ENCODE measurements at places on chromosomes 13 and 19.

DNA sequence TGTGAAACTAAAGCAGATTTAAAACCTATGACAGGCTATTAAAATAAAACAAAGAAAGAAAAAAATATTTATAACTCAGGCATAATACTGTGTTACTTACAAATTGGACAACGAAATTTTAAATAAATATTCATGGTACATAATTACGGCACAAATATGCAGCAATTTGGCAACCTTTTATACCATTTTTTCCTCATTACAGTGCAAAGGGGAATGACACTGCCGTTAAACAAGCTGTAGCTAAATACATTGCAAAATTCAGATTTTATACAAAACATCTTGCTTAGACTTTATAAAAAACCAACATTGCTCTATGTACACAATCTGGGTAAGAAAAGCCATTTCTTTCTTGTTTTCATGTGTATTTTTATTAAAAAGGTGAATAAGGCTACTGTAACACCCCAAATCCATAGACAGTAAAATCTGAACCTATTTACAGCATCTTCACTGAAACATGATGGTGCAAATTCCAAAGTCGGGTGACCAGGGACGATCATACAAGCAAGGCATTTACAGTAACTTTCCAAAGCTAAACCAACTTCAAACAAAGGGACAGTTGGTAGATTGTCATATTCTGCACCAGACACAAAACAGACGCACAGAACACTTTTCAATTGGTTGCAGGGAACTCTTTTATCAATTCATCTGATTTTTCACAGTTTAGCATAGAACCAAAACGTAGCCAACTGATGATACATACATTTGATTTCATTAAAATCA lies 45.5 kb downstream of the EFNB2 start:
- DNase-seq: no peak

- DNase-seq: no peak
Measured at GRCh38 chr19:18856385-18857126, 24.8 kb downstream of the UPF1 start.

DNA sequence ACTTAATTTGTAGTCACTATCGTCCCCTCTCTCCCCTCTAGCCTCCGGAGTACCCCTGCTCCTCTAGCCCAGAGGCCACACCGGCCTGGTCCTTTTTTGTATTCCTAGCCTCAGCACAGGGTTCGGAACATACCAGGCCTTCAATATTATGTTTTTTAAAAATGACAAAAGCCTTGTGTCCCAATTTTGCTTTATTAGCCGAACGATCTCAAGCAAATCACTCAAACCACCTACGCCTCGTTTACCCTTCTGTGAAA lies 463 bp upstream of the POMP start:
- no peak for DNase-seq

GRCh38 chr13:25217023-25217885 lies 45.2 kb upstream of the AMER2 start:
- no peak for DNase-seq

- no peak for DNase-seq
Measured at GRCh38 chr13:22061806-22062391, 391.0 kb downstream of the FGF9 start.

Measured in NCI-H446 (cell line).